D721Med (cell line): ENCODE measurements at places on chromosomes 7 and 10.

- no peak for DNase-seq
Observed at GRCh38 chr10:47165711-47166404, 134.1 kb upstream of the GDF10 start.

DNA sequence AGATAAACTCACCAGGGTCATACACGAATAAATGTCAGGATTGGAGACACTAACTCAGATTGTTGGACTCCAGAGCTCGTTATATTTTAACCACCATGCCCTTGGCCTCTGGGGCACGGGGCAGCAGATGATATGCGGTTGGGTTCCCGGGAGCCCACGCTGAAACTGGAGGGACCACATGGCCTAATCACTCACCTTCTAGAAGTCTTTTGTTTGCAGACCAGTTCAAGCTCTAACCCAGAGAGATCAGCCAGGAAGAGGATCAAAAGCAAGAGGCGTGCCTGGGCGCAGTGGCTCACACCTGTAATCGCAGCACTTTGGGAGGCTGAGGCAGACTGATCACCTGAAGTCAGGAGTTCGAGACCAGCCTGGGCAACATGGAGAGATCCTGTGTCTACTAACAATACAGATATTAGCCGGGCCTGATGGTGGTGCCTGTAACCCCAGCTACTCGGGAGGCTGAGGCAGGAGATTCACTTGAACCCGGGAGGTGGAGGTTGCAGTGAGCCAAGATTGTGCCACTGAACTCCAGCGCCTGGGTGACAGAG lies 42.6 kb upstream of the ECHDC3 start:
- DNase-seq, result no peak

GRCh38 chr7:159154243-159154642 lies 9.6 kb upstream of the VIPR2 start:
- no peak for DNase-seq

GRCh38 chr7:151349507-151349853 lies 7.9 kb downstream of the NUB1 start:
- no peak for DNase-seq

DNA sequence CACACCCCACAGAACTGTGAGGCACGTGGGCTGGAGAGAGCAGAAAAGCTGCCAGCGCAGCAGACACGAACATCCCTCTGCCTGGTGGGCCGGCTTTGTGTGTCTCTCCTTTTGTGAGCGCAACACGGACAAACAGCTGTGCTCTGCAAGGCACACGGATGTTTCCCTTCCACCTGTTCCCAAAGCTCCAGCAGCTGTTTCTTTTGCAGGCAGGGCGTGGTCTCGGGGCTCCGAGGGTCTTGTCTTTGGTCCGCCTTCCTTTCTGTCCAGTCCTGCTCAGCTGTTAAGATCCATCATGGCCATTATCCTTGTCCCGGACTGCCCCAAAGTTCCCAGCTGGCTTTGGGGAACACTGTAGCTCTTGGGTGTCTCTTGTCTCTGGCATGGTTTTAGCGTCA lies 32.7 kb upstream of the SH2B2 start:
- no peak for DNase-seq

DNA sequence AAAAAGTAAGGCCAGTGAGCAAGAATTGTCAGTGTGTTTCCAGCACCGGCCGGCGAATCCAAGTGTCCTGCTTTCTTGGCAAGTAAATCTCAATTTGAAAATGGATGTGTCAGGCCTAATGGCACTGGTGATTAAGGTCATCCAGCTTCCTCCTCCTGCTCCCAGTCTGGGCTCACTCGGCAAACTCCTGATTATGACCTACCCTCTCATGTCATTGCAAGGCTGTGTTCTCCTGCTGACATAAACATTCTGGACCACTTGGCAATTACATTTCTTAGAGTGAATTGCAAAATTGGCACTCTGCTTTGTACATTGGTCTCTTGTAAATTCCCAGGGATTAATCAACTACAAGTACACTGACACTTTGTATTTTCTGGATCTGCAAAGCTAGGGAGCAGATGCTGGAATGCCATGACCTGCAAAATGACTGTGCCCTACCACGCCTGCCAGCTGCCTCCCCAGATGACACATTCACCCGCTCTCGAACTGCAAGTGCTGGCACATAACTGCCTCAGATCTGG lies 473.8 kb downstream of the KIF20B start:
- DNase-seq, result no peak

DNA sequence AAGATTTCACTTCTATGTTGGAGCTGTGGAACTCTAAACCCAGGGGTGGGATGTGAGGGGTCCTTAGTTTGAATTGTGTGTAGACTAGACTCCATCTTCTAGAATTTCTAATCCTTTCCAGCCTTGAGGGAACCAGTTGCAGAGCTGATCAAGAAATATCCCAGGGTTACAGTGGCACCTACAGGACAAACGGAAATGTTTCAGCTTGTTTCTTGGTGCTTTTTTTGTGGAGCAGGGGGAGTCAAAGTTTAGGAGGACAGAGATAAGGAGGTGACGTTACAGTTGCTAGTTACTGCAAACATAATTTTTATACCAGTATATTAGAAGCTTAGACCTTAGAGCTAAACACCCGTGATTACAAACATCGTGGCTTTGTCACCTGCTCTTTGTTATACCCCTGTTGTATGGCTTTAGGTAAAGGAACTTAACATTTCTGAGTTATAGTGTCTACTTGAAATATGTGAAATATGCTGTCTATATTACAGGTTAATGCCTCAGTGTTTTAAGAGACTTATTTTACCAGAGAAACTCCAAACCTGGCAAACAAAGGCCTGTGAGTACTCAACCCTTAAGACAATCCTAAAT lies 84.5 kb upstream of the DYNC1I1 start:
- DNase-seq, result no peak

DNA sequence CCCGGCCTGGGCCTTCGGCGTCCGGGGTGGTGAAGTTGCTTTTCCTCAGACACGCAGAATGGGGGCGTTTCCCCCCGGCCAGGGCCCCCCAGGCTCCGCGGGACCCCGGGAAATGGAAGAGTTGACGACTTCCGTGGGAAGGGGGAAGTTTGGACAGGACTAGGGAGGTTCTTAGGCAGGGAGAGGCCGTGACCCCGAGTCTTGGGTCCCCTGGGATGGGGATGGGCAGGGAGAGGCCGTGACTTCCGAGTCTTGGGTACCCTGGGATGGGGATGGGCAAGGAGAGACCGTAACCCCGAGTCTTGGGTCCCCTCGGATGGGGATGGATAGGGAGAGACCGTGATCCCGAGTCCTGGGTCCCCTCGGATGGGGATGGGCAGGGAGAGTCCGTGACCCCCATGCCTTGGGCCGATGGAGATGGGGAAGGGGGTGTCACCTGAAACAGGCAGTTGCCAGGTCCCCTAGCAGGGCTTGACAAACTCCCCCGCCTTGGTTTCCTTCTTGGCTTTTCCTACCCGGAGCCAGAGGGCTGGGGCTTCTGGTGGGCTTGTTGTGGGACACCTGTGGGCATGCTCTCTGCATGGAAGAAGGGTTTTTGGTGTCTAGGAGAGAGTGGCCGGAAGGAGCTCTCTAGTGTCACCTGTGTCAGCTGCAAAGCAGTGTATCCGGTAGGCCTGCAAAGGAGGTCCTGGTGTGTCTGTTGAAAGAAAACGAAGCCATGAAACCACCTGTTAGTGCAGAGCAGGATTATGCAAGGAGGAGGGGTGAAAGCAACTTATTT lies 1.1 kb downstream of the TRRAP start:
- no peak for DNase-seq

GRCh38 chr7:80165177-80165576 lies 30.5 kb downstream of the GNAI1 start:
- DNase-seq, result no peak

GRCh38 chr10:79193694-79194382 lies 125.1 kb downstream of the ZMIZ1 start:
- DNase-seq, result no peak

DNA sequence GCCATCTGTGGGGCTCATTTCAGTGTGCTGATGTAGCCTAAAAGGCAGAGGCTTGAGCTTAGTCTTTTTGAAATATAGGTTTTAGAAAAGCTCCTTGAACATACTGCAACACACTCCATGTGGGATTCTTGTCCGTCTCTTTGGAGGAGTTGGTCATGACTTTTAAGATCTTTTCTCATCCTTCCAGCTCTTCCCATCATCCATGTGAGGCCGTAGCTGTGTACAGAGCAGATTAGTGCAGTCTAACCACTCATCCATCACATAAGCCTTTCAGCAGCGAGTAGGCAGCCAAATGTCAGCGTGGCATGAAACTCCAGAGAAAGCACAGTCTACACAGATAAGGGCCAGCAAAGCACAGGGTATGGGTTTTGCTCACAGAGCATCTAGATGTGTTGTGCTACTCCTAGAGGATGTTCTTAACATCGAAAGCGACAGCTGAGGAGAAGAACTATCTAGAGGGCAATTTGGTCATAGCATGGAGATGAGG lies 28.1 kb upstream of the NPVF start:
- DNase-seq, result no peak

DNA sequence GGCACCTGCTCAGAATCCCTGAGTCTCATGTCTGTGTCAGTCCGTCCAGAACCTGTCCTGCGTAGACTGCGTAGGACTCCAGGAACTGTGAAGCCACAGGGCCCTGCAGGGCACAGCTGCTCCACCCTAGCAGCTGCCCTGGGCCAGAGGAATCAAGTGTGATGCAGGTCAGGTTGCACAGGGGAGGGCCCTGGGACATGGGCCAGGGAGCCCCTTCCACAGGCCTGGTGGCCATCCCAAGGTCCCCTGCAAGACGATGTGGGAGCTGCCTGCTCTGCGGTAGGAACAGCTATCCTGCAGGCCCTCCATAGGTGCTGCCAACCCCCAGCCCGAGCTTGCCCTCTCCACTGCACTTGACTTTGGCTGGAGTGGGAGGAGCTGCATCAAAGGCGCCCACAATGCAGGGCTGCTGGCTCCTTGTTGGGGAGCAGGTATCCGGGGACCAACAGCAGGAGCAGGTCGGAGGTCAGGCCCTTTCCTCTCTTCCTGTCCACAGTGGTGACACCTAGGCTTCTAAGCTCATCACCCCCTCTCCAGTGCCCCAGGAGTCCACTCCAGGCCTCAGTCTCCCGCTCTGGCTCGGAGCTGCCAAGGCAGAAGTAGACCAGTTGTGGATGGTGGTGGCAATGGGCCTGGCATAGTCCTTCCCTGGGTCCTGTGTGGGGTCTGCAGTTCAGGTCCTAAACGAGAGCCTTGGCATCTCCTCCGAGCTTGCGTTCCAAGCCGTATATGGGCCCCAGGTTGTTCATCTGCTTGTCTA lies 149.1 kb downstream of the MAPK8 start:
- DNase-seq, result no peak

- no peak for DNase-seq
Observed at GRCh38 chr7:15680446-15680845, 6.0 kb downstream of the MEOX2 start.

- no peak for DNase-seq
Observed at GRCh38 chr10:49254556-49255318, 44.2 kb upstream of the C10orf71 start.

GRCh38 chr10:3593611-3594010 lies 191.4 kb downstream of the KLF6 start:
- DNase-seq, result no peak

DNA sequence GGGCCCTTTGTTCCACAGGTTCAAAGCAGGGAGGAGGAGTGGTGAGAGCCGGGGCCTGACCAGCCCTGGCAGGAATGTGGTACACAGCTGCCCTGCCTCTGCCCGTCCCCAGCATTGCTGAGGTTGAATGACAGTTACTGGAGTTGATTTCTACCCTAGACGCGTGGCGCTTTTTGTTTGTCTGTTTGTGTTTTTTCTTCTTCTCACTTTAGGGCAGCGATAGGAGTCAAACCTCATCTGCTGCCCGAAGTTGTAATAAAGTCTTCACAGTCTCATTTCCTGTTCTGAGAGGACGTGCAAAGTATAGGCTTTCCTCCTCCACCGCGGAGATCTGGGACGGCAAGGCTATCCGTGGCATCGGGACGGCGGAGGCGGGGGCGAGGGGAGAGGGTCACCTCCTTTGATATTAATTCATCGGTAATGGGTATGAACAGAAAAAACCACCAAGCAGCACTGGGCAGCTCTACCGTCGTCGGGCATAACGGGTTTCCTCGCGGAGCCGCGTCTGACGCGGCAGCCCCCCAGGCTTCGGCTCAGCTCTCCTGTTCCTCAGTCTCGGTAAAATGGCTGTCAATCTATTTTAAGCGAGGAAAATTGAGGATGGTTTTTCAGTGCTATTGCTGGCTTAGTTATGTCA lies 160.8 kb downstream of the LRMDA start:
- DNase-seq, result no peak

- no peak for DNase-seq
Observed at GRCh38 chr10:101493249-101493648, 94.8 kb downstream of the POLL start.

DNA sequence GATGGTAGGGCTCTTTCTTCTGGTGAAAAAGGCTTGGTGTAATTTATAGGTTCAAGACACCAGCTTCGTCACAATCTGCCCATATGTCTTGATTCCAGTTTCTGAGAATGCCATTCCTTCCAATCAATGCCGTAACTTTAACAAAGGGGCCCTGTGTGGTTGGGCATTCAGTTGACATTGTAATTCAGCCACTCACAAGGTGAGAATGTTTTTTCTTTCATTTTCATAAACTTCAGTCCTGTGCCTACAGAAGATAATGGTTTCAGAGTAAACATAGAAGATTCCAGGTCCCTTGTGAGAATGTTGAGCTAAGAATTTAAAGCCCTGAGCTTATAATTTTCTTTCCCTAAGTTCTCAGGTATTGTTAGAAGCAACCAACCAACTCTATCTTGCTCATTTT lies 67.3 kb upstream of the AASS start:
- DNase-seq, result no peak

- peak; percentile 62 for DNase-seq
Observed at GRCh38 chr7:68166525-68166924, 1169.9 kb downstream of the TYW1 start.

GRCh38 chr7:2359610-2360009 lies 5.0 kb downstream of the EIF3B start:
- DNase-seq, result no peak

DNA sequence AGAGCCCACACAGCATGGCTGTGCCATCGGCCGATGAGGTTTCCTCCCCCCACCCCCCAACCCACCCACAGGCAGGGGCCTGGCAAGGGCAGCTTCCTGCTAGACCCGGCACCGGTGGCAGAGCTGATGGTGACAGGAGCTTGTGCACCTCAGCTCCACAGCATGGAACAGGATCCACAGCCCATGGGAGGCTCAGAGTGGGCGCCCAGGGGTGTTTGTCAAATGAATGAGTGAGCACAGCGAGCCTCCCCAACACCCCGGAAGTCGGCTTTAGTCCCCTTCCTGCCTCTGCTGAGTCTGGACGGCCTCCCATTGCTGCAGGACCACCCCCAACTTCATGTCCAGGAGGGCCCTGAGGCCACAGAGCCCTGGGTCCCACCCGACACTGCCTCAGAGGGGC lies 68.9 kb downstream of the PDGFA start:
- no peak for DNase-seq

- DNase-seq, result no peak
Observed at GRCh38 chr7:106290319-106290718, 5.5 kb upstream of the NAMPT start.

- no peak for DNase-seq
Observed at GRCh38 chr10:133438711-133439273, 14.4 kb upstream of the SPRN start.

GRCh38 chr10:87818505-87819288 lies 671 bp upstream of the ATAD1 start:
- DNase-seq, result no peak

DNA sequence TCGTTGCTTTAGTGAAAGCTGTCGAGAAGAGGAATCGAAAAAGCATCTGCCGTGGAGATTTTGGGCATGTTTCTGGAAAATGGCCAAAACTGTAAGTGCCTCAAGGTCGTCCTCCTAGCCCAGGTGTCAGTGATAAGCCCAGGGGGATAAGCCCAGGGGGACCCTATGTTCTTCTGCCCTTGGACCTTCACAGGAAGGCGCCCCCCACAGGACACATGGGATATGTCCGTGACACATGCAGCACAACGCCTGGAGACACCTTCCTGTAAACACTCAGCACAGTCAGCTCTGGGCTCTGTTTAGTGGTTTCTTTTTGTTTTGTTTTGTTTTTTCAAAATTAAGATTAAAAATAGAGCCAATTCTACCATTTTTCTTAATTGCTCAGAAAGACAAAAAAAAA lies 272.7 kb downstream of the KLF6 start:
- DNase-seq, result no peak
